ENCODE measurements at places on chromosomes 7 and 10.

DNA sequence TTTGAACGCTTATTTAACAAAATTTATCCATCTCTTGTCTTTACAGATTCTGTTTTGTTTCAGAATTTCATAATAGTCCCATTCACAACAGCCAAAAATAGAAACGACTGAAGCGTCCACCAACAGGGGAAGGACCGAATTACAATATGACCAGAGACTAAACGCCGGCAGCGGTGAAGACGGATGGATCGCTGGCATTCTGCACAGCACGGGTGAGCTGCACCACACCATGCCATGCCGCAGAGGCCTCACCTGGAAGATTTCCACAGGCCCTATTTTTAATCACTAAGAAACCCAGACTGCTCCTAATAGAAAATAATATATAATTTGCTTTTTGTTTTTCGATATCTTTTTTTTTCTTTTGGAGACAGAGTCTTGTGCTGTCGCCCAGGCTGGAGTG is 91.0 kb downstream of the ELFN1 start:
- DNase-seq, result no peak

- DNase-seq, result no peak
Observed at GRCh38 chr10:72852508-72852907, 41.0 kb upstream of the OIT3 start.

DNA sequence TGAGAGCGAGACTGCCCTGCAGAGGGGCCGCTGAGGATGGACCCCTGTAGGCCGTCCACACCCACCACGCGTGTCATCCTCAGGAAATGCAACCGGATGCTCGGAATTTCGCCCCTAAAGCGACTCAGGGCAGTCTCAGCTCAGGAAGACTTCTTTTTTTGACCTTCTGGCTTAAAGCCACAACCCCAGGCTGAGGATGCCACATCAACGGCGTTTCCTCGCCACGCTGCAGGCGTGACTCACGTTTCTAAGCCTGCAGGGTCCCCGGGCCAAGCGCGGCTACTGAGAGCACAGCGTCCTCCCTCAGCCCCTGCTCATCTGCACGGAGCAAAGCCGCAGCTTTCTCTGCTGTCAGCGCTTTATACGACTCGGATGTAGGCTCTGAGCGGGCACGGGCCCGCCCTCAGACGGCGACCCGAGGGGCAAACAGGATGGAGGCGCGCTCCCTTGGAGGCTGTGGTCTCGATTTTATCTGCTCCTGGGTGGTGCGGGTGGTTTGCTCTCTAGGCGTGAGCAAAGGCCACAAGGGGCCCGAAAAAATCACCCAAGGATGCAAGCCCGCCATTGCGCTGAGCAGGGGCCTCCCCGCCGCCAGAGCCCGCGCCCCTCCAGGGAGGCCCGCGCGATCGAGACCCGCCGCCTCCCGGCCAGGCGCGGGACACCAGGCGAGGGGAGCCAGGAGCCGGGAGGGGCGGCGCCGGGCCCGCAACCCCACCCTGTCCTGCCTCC is 726 bp upstream of the INSIG1 start:
- peak; percentile 84 for DNase-seq

DNA sequence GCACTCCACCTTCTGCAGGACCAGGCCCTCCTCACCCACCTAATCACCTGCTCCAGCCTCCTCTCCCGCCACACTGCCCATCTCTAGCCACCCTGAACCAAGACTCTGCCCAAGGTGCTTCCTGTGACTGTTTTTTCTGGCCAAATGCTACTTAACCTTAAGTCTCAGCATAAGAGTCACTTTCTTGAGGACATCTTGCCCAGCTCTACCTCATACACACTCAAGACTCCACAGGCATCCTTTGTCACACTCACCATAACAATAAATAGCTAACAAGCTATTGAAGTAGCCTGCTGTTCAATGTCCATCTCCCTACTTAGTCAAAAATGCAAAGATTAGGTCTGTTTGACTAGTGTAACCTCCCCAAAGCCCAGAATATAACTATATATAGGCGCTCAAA is 455.4 kb upstream of the NFE2L3 start:
- no peak for DNase-seq

DNA sequence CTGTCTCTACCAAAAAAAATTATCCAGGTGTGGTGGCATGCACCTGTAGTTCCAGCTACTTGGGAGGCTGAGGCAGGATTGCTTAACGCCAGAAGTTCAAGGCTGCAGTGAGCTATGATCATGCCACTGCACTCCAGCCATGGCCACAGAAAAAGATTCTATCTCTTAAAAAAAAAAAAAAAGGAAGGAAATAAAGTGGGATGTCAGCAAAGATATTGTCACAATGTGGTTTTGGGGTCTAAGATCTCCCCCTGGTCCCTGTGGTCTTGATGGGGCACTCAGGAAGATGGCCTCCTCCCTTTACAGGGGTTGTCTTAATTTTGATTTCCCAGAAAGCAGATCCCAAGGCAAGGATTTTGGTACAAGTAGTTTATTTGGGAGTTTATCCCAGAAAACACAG is 7.4 kb upstream of the KAZALD1 start:
- DNase-seq, result no peak

DNA sequence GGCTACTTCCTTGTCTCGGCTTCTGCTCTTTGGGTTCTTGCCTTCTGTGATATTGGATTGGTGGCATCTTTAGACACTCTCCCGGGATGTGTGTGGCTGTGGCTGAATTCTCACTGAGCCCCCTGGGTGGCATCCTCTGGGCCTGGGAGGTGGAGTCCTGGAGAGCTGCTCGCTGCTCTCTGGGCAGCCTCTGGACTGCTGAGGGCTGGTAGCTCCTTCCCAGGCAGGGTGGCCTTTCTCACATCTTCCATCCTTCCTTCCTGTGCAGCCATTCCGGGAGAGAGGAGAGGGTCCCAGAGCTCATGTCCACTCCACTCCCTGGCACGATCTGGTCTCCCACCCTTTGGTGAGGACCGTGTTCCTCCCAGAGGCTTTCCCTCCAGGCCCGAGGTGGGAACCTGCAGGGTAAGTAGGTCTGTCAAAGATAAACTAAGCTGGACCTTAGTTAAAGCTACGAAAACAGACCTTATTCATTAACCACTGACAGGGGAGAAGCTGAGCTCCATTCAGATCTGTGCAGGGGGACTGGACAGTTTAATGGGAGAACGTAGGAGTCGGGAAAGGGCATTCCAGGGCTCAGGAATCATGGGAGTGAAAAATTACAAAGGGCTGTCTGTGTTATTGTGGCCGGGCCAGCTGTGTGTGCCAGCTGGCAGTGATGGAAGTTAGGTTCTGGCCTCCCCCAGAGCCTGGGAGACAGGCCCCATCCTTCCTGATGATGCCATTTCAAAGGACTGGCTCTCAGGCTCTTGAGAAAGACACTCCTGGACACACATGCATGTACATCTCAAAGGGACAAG is 8.7 kb downstream of the ATP6V0E2 start:
- DNase-seq, result no peak

DNA sequence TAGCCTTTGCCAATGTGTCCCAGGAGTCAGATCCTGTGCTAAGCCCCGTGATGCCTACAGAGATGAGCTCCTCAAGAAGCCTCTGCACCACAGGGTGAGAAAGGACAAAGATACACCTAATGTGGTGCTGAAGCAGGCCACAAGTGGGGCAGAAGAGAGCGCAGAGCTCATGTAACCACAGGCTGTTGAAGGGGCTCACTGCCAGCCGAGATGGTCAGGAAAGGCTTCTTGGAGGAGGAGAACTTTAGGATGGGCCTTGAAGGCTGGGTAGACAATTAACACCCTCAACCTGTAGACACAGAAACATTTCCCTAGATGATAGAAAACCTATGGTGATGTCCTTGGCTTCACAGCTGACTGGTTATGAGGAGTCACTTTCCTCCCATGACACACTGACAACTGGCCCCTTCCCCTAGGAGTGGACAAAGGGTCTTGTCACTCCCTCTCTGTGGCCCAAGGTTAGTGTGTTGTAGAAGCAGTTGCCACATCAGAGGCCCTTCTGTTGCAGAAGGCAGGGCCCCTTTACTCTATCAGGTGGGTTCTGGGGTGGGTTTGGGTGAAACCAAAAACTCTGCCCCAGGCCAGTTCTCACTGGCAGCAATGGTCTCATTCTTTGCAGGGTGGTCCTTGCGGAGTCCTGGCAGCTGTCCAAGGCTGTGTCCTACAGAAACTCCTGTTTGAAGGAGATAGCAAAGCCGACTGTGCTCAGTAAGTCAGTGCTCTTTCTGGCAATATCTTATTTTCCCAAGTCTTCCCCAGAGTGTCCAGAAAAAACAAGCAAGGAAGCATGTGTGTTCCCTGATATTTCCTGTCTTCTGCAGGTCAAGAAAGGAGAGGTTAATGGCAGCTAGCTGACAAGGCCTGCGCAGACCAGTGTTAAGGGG is 69.2 kb downstream of the MINDY4 start:
- DNase-seq, result no peak

- DNase-seq, result no peak
Observed at GRCh38 chr10:623014-623413, 66.5 kb downstream of the DIP2C start.

DNA sequence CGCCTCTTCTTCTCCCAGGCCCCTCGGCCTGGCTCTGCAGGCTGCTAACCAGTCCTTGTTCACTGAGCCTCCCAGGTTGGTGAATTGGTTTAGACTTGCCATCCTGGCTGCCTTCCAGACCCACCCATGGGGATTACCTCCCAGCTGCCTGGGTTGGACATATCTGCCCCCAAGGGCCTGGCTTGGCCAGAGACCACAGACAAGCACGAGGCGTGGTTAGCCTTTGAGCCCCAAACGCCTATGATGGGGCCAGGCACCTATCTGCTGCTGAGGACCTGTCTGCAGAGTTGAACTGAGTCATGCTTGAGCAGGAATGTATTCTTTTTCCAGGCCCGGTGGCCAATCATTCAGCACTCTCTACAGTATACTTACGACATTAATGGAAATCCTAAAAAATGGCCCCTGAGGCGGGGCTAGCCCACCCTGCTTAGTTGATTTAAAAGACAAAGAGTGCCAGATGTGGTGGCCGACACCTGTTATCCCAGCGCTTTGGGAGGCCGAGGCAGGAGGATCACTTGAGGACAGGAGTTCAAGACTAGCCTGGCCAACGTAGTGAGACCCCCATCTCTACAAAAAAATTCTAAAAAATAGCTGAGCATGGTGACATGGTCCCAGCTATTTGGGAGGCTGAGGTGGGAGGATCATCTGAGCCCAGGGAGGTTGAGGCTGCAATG is 361.5 kb downstream of the FRMD4A start:
- DNase-seq, result no peak

- no peak for DNase-seq
Observed at GRCh38 chr10:118729641-118730258, 25.0 kb downstream of the CACUL1 start.

- no peak for DNase-seq
Observed at GRCh38 chr10:68096913-68097516, 12.3 kb upstream of the MYPN start.

DNA sequence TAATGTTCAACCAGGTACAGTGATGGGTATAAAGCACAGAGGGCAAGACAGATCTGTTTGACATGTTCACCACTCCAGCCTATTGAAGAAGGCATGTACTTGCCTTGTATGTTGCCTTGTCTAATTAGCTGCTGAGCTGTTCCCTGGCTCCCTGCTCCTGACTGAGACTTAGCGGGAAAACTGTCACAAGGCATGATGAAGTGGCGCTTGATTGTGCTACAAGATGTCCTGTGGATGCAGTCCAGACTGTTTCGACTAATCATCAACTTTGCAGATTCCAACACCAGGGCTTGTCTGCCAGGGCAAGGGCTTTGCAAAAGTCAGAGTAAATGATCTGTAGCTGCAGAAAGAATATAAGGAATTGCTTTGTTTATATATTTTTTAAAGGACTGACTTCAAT is 136.2 kb upstream of the NRBF2 start:
- DNase-seq, result no peak

- DNase-seq, result no peak
Observed at GRCh38 chr7:47232751-47233412, 349.0 kb downstream of the TNS3 start.

- no peak for DNase-seq
Observed at GRCh38 chr10:22550732-22551131, 163.6 kb downstream of the PIP4K2A start.

DNA sequence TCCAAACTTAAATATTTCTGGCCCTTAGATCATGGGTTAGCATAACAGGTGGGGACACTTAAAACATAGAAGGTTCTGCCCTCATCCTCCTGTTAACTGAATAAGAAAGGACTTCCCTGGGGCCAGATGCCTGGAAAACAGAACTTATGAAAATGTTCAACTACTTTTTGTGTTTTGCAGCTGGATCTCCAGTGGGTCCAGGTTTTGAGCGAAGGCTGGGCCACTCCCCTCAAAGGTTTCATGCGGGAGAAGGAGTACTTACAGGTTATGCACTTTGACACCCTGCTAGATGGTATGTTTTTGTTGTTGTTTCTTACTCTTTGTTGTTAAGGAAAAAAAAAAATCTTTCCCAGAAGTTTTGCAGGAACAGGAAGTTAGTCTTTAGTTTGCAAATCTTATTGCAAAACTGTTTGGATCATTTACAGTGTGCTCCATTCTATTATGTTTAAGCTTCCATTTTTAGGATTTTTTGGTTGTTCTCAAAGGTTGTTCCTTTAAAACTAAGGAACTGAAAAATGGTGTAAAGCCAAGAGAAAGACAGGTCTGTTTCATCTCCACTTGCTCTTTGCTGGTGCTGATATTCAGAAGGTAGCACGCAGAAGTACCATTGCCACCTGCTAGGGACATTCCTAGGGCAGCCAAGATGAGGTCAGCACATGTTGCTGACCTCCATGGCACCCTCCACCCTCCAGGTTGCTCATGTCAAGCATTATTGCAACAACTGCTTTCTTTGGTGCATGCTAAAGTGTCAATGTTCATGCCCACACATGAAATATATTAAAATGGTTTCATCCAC is 56.1 kb downstream of the PAPSS2 start:
- DNase-seq, result no peak

DNA sequence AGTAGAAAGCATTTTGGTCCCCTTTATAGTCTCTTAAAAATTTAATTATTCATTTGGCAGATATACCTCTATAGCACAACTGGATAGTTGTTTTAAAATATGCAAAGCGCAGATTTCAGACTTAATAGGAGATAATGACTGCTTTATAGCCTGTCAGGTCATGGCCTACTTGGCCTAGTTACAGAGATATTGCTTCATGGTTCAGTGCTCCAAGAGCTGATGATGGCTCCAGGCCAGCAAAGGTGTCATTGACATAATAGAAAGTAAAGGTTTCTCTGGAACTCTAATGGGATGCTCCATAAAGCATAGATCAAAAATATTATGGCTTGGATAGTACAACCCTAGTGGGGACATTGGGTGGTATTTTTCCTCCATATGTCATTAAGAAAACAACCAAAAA is 285.7 kb downstream of the NXPH1 start:
- no peak for DNase-seq

GRCh38 chr7:36844374-36844773 is 120.1 kb upstream of the AOAH start:
- DNase-seq, result no peak

DNA sequence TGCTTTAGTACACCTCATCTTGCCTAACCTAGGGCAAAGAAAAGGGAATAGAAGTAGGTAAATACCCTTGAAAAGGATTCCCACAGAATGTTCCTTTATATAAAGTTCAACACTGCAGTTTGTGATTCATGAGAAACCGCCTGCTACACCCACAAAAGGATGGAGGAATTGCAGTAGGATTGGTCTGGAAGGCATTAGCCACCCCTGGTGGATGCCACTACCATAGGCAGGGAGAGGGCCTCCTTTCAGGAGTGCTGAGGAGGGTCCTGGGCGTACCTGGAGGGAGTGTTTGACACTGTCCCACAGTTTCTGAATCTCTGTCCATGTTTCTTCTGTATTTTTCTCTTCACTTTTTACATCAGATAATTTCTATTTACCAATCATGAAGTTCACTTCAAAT is 221.8 kb upstream of the TMEM72 start:
- no peak for DNase-seq

Data from T-helper 22 cell (primary cell).